ENCODE measurements at places on chromosomes 6 and 20.

GRCh38 chr6:168804331-168804730 is 363.3 kb downstream of the SMOC2 start:
- no peak for DNase-seq

DNA sequence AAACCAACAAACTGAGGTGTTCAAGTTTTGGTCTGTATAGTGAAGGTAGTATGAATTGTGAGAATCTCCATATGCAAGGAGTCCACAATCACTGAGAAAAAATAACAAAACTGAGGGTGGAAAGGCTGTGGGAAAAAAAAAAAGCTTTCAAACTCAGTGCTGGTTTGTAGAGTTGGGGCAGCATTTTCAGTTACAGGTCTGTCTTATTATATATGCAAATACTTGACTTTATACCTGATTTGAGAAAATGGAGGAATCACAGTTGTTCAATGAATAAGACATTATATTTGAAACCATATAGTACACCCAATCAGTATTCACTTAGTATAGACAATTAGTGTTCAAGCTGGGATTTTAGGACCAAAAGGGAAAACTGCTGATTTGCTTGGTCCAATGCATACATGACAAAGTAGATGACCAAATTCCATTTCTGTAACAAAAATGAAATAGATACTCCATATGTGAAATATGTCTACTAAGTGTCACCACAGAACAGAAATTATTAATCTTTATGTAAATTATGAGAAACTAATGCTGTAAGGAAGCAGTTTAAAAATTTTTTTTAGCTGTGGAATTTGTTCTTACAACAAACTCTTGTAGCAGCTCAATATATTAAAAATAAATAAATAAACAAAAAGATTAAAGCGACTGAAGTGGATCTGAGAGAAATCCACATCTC is 187.7 kb downstream of the ASCC3 start:
- no peak for DNase-seq

GRCh38 chr20:4036351-4036750 is 21.0 kb upstream of the RNF24 start:
- DNase-seq = no peak

GRCh38 chr20:44536175-44536574 is 14.3 kb upstream of the SERINC3 start:
- no peak for DNase-seq

GRCh38 chr6:63537201-63537958 is 34.9 kb upstream of the LOC128125822 start:
- no peak for DNase-seq

DNA sequence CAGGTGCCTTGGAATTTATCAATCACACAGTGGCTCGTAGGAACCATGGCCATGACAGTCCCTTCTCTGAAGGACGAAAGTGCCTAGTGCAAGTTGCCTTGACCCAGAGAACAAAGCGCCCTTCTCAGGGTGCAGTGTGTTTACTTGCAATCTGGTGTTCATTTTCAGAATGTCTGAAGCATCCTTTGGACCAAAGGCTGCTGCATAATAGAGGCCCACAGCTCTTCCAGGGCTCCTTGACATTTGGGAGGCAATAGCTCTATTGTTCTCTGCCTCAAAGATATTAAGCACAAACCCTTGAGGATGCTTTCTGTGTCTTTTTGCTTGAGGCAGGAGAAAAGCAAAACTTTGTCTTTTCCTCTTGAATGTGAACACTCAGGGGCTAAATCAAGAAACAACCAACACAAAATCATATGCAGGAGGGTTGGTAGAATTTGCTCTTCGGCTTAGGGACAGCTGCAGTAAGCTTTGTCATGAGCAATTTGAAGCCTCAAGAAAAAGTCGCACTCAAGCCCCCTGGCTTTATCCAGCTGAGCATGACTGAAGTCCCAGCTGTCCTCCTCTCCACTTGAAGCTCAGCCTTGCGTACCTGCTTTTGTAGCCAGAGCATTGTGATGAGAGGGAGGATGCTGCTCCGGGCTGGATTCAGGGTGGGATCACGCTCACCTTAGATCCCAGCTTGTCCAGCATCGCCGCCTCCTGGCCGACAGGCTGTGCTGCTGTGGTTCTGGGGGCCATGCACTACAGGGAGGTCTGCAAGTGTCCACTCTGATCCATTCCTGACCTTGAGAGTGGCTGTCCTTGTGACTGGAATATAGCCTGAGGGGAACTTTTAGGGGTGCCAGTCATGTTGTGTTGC is 495.4 kb downstream of the CDH26 start:
- DNase-seq = no peak

- DNase-seq = no peak
These were observed 9.6 kb upstream of the SAPCD1 start for GRCh38 chr6:31752739-31753319.

DNA sequence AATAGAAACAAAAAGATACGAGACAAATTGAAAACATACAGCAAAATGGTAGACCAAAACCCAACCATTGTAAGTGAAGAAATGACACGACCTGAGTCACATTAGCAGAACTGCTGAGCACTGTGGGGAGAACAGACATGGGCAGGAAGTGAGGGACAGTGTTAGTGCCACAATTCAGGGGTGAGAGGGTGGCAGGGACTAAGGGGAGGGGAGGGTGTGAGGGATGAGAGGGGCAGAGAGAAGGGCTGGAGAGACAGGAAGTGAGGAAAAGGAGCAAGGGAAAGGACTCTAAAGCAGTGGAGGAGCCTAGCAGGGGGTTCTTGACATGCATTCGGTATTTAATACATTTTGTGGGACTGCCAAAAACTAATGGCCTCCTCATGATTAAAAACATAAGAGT is 45.0 kb upstream of the TRIM26 start:
- no peak for DNase-seq

GRCh38 chr6:14621518-14621917 is 503.9 kb downstream of the CD83 start:
- no peak for DNase-seq

GRCh38 chr20:63055575-63056235 is 48.9 kb upstream of the BHLHE23 start:
- no peak for DNase-seq

GRCh38 chr6:45756606-45757005 is 259.1 kb downstream of the CLIC5 start:
- DNase-seq = no peak
